AML-193 (cell line): ENCODE measurements at places on chromosomes 2 and 18.

DNA sequence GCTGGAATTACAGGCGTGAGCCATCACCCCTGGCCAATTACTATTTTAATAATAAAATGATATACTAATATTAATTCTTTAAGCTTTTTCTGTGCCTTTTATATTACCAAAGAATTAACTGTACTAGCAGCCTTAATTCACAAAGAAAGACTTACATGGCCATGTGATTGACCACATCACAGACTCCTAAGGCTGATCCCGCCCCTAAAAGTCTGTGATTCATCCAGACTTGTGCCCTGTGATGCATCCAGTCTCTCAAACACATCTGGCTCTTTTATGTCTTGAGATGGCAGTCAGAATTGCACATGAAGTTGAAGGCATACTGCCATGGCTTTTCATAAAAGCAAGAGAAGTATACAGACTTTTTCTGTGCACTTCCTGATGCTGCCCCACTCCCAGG lies 91.7 kb downstream of the DTNA start:
- no peak for DNase-seq

DNA sequence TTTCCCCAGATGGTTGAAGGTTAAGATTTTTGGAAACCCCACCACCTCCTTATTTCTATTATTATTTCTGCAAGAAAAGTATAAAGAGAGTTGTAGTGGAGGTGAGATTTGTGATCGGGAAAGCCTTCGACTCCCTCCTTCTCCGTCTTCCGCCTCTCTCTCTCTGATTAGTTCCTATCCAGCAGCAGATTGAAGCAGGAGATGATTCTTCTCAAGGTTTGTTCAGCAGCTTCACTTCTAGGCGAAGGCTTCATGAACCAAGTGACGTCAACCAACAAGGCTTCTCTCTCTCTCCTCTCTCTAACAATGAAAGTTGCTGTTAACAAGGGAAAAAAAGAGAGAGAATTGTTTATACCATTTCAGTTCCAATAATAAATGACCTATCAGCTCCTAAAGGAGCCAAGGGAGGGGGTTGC lies at the start of gene BAZ2B:
Gene BAZ2B (minus strand): TSS at position 263 of the 416 bp plus-strand sequence. CDS start 137,829 bp downstream, outside the sequence.
- DNase-seq: peak; percentile 39

DNA sequence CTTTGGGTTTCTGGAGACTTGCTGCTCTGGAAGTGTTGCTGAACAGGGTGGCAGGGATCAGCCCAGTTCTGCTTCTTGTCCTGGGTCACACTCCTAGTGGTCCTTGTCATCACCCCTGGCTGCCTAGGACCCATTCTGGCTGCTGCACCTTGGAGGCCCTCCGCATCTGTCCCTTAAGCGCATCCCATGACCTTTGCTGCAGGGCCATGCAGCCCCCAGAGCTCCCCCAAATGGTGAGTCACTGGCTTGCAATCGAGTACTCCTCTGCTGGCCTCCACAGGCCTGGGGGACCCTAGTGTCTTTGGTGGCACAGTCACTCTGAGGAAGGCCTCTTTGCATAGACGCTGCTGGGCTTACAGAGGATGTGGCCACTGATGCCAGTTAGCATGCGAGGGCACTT lies 188.5 kb downstream of the ASB1 start:
- no peak for DNase-seq

GRCh38 chr2:101349893-101350662 lies 37.2 kb downstream of the CREG2 start:
- no peak for DNase-seq
